Activated CD4-positive, CD25-positive, alpha-beta regulatory T cell treated with anti-CD3 and anti-CD28 coated beads, Interleukin-2, amount 50 U/mL, for 72 hours (primary cell): ENCODE measurements at places on chromosomes 3 and 15.

GRCh38 chr3:107251819-107252218 is 125.4 kb upstream of the CCDC54 start:
- DNase-seq, result no peak

- no peak for DNase-seq
Observed at GRCh38 chr3:14652-15051, 181.9 kb upstream of the CHL1 start.

DNA sequence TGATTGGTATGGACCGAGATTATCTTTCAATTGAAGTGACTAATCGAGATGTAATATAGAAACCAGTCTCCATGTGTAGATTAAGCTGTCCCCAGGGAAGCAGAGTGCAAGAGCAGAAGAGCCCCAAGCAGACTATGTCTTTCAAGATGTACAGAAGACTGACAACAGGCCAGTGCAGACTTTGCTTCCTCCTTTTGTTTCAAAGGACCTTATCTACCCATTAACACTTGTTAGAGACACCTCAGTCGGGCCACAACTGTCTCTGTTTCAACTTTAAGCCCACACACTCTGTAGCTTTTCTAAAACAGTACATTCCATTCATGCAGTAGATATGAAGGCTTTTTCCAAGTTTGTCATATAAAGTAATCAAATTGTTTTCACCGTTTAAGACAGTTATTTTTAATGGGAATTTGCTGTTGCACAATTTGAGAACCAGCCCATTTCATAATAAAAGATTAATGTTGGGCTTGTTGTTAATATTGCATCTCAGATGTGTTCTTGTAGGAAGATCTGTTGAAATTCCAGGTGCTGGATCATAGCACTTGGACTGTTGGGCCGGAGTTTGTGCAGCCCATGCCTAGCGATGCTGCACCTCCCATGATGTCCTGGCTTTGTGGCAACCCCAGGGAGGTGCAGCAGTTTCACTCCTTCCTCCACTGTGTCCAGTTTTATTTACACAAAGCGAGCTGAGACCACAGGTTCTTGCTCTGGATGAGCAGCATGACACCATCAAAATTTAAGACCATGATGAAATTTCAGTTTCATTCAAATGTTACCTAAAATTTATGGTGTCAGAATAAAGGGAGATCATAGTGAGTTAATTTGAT is 12.4 kb downstream of the GORASP1 start:
- no peak for DNase-seq

DNA sequence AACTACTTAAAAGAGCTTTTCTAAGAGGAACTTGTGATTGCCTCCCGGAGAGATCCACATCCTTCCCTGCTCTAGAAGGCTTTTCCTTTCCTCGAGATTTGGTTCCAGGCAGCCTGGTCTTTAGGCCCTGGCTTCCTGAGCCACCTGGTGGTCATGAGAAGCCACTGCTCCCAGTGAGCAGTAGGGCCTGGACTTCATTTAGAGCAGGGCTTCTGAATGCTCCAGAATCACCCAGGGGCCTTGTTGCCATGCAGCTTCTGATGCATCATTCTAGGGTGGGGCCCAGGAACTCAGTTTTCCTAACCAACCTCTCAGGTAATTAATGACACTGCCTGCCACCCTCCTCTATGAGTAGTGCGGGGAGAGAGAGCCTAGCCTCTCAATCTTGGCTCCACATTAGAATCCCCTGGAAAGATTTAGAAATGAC is 29.6 kb downstream of the PSMD6 start:
- peak; percentile 39 for DNase-seq

GRCh38 chr3:58452176-58452575 is 18.5 kb upstream of the PDHB start:
- no peak for DNase-seq
